Stromal cell of bone marrow (primary cell): ENCODE measurements at places on chromosomes 5 and 9.

GRCh38 chr5:33439905-33440481 is 772 bp upstream of the TARS1 start:
- peak; percentile 8 for DNase-seq

- DNase-seq, result peak; percentile 23
Observed at GRCh38 chr5:162487528-162488525, 420.3 kb downstream of the GABRG2 start.

- no peak for DNase-seq
Observed at GRCh38 chr9:135583688-135584011, 22.1 kb downstream of the PAEP start.

DNA sequence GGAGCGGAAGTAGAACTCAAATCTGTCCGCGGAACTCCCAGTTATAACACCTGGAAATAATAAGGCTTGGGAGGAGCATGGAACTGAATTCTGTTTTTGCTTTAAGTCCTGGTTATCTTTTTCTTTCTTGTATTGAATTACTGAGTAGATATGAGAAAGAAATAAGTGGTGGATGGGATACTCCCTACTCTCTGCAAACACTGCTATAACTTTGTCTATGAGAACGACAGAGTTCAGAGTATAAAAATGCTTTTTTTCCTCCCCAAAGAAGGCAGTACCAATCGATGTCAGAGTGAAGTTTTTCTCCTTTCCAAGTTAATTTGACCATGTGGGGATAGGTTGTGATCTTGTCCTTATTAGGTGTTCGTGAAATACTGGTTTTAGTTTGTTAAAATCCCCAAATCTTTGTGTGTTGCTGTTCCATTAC is 1.2 kb downstream of the RIC1 start:
- DNase-seq, result peak; percentile 43

DNA sequence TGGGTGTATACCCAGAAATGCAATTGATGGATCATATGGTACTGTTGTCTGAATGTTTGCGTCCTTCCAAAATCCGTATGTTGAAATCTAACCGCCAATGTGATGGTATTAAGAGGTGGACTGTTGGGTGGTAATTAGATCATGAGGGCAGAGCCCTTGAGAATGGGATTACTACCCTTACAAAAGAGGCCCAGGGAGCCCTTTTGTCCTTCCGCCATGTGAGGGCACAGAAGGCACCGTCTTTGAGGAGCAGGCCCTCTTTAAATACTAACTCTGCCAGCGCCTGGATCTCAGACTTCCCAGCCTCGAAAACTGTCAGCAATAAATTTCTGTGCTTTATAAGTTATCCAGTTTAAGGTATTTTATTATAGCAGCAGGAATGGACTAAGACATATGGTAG is 156.0 kb upstream of the OTULINL start:
- no peak for DNase-seq

DNA sequence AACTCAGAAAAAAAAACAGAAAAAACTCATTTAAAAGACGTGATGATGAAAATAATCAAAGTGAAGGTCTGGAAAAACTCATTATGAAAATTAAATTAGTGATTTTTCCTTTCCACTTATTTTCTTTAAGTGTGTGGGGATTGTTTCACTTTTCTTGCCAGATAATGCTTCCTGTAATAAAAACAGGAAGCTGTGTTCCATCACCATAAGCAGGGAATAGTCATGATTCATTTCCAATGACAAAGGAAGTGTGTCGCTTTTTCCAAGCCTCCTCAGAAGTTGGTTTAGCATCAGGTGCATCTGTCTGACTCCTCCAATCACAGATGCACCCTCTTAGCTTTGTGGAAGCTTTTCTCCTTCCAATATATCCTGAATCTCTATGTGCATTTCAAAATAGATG is 2068.7 kb downstream of the MAT2B start:
- no peak for DNase-seq

DNA sequence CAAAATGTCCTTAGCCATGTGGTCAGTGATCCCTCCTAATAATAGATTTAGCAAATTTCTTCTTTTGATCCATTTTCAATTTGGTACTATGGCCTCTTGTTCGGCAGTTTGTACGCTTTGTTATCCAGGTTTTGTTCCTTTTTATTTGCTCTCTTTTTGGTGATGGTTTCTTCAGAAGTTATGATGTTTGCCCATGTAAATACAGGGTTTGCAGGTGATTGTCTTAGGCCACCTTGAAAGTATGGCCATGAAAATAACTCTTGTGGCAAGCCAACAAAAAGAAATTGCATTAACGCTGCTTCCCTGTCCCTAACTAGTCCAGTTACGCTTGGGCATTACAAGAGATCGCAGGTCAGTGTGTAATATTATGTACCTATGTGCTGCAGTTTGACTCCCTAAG is 8.6 kb downstream of the GPR151 start:
- DNase-seq, result no peak

DNA sequence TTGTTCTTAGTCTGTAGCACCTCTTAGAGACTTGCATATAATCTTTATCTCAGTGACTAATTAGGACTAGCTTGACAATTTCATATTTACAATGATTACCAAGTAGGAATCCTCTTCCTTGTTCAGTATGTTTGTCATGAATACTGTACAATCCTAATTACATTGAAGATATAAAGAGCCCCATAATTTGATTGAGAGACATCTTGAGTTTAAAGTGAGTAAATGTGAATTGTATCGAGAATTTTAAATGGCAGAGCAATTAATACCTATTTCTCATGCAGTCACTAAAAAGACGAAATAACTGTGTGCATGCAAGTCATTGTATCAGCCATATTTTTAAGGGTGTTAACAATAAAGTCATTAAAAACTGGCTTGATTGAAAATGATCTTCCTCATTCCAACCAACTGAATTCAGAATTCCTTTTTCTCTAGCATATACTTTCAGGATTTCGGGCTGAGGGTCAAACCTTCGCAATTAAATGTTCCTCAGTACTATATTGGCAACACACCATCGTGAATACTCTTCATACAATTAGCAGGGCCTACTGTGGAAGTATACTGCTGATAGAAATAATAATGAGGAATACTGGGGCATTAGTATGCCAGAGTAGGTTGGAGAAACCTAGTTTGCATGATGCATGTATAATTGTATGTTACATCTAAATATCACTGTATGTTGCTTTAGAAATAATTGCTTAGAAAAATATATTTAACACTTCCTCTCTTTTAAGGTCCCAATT is 284.7 kb upstream of the TMEM161B start:
- no peak for DNase-seq

GRCh38 chr9:112174222-112174964 is 704 bp downstream of the SUSD1 start:
- no peak for DNase-seq

GRCh38 chr9:95954940-95955339 is 79.4 kb downstream of the ERCC6L2 start:
- DNase-seq, result no peak

DNA sequence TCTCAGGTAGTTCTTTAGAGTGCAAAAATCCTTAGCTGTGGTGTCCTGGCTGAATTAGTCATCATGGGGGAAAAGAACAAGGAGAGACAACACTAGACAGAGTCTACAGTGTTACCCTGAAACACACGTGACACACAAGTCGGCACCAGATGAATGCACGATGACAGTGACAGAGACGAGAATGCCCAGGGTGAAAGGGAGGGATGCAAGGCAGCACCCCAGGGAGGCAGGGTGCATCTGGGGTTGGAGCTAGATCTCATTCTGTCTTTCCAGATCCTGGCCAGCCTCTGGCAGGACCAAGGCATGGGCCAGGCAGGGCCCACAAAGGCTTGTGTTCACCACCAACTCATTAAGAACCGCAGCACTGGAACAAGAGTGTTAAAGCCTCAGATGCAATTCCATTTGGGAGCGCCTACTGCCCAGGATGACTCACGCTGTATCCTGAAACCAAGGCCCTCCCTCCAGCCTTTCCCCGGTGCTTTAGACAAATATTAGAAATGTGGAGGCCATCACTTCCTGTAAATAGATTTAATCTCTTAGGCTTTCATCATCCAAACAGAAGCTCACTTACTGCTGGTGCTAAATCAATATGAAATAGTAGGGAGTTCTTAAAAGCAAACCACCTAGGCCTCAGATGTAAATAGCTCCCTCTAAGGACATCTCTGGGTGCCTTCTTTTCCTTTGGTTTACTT is 56.1 kb downstream of the IRX2 start:
- DNase-seq, result no peak

GRCh38 chr5:180084638-180085561 is 13.3 kb upstream of the RNF130 start:
- DNase-seq, result no peak

GRCh38 chr9:36575411-36575882 is 2.8 kb downstream of the MELK start:
- DNase-seq, result no peak

GRCh38 chr9:124507880-124508423 is 753 bp upstream of the NR5A1 start:
- DNase-seq, result no peak

GRCh38 chr9:134669399-134669955 is 27.9 kb downstream of the COL5A1 start:
- DNase-seq, result no peak

DNA sequence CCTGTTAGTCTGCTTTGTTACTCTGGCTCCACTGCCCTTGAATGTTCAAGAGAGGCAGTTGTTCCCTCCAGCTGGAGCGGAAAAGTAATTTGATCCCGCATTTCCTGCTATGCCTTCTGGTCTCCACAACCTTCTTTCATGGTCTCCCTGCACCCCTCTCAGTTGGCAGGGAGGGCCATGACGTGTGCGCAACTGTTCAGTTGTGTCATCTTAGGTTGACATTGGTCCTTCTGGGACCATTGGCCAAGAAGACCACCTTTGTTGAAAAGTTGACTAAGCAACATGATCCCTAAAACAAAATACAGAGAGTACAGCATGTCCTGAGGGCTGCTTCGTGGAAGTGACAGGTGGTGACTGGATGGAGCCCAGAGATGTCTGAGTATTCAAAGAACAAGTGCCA is 192.5 kb upstream of the TUT7 start:
- DNase-seq, result no peak

- DNase-seq, result no peak
Observed at GRCh38 chr9:72232778-72233177, 83.5 kb downstream of the GDA start.

GRCh38 chr5:6724321-6724929 is 11.2 kb downstream of the TENT4A start:
- no peak for DNase-seq

DNA sequence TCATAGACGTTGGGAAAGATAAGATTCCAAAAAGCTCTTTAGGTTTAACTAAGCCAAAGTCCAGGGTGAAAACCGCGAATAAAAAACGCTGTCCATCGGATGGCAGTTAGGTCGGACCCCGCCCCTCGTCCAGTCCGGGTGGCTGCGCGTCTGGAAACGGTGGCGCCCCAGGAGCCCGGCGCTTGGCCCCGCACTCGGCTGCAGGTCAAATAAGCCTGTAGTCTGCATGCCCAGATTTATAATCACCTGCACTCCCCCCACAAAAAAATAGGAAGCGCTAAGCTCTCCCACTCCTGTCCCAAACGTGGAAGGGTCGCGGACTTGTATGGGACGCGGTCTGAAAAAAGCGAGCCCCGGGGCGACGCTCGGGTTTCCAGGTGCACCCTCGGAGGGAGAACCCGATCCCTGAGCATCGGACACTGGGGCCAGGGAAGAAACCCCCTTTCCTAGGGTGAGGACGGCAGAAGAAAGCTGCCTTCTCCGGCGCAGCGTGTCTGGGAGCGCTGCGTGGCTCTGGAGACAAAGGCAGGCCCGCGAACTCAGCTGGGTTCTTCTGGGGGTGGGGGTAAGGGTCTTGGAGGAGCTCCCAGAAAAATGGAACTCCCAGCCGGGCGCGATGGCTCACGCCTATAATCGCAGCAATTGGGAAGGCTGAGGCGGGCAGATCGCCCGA is 923 bp upstream of the ZBTB5 start:
- DNase-seq, result peak; percentile 80

DNA sequence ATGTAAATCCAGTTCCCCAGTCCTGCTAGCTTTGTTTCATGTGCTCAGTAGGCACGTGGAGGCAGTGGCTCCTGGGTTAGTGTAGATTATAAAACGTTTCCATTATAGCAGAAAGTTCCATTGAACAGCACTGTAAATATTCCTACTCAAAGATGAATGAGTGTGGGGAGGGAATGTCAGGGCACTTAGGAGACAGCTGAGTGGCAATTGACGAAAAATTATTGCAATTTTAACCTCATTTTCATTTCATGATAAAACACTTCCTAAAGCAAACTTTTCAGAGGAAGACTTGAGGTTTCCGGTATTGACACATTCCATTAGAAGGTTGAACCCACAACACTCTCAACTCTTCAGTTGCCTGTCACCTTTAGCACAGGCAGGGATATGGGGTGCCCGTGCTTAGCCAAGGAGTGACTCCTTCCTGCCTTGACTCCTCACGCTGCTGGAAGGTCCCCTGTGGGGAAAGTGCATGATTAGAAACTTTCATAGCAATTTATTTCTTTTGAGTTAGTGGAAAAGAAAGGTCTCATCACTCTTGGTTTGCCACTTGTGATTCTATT is 41.2 kb downstream of the SLC46A2 start:
- DNase-seq, result no peak

GRCh38 chr9:131651599-131651998 is 88.3 kb downstream of the RAPGEF1 start:
- DNase-seq, result peak; percentile 68

- no peak for DNase-seq
Observed at GRCh38 chr5:89273289-89273688, 390.3 kb upstream of the MEF2C start.

DNA sequence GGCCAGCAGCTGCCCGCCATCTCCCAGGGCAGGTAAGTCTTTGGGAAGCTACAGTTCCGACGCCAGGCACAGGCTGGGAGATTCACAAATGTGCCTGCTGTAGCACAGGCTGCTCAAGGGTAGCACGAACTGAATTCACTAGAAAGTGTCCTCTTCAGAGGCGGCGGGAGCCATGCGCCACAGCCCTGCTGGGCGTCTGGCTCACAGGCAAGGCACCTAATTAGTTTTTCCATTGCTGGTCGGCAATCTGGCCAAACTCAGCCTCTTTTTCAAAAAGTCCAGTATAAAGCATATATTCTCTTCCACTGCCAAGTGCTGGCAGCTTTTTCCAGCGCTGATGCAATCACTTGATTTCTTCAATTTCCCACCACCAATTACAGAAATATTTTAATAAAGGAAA is 128.9 kb upstream of the RAPGEF1 start:
- DNase-seq, result peak; percentile 28

DNA sequence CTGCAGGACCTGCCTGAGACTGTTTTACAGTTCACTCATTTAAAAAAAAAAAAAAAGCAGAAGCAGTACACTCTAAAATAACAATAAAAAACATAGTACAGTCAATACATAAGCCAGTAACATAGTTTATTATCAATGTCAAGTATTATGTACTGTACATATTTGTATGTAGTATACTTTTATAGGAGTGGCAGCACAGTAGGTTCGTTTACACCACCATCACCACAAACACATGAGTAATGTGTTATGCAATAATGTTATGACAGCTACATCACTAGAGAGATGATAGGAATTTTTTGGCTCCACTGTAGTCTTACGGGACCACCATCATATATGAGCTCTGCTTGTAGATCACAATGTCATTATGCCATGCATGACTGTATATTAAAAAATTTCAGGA is 462.8 kb downstream of the ISL1 start:
- DNase-seq, result no peak

DNA sequence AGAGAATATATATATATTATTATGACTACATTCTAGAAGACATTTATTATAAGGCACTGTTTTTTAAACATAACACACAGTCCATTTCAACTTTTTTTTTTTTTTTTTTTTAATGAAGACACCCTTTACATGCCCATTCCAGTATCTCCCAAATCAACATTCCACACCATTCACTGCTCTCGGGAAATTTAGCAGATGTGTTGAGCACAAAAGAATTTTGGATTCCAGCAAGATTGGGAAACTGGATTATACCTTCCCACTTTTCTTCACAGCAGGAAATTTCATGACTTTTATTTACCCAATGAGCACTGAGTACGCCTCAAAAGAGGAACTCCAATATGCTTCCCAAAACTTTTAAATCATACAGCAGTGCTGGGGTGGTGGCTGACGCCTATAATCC is 333.6 kb upstream of the DAB2 start:
- DNase-seq, result no peak
